ENCODE measurements at places on chromosomes 1 and 21.

DNA sequence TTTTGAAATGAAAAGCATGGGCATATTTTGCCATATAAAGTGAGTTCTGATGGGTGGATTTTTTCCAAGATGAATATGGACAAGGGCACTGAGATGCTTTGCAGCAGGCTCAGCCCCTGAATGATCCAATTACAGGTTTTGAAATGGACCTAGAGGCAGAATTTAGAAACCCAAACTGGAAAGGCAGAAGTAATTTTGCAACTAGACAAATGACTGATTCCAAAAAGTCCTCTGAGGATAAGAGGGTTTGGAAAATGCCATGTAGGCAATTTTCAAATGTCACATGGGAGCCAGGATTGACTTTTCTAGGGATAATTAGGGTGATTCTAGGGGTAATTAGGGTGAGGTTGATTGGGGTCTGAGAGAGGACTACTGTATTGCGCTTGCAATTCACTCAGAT, 148.9 kb upstream of the ZNF648 start:
- DNase-seq: no peak

- no peak for DNase-seq
Observed at GRCh38 chr1:36938819-36939218, 95.5 kb downstream of the GRIK3 start.

- no peak for DNase-seq
Observed at GRCh38 chr1:48222501-48223242, at the start of gene SLC5A9. TSS of gene SLC5A9 (plus strand) at chr1:48222716. CDS start at chr1:48222737, 21 bp downstream.

GRCh38 chr1:162315673-162316072, 61.0 kb downstream of the SPATA46 start:
- DNase-seq: no peak

DNA sequence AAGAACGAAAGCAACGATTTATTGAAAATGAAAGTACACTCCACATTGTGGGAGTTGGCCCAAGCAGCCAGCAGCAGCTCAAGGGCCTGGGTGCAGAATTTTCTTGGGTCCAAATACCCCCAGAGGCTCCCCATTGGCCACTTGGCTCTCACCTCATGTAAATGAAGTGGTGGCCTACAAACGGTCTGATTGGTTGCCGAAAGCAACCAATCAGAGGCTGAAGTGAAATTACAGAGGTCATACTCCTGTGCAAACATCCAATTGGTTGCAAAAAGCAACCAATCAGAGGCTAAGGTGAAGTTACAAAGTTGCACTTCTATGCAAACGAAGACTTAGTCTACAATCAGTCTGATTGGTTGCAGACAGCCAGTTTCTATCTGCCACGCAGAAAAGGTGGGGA, 31.9 kb downstream of the FAM163A start:
- DNase-seq: no peak

DNA sequence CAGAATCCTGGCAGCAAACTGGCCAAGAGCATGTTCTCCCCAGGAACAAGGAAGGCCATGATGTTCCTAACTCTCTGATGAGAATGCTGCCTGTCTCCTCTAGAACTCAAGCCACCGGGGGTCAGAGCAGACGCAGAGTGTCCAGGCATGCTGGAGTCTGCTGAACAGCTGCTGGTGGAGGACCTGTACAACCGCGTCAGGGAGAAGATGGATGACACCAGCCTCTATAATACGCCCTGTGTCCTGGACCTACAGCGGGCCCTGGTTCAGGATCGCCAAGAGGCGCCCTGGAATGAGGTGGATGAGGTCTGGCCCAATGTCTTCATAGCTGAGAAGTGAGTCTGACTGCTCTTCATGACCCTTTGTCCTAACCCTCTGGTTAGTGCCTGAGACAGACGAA, 23.4 kb downstream of the STYXL2 start:
- no peak for DNase-seq

- no peak for DNase-seq
Observed at GRCh38 chr1:55951291-55951690, 628.1 kb downstream of the PLPP3 start.

DNA sequence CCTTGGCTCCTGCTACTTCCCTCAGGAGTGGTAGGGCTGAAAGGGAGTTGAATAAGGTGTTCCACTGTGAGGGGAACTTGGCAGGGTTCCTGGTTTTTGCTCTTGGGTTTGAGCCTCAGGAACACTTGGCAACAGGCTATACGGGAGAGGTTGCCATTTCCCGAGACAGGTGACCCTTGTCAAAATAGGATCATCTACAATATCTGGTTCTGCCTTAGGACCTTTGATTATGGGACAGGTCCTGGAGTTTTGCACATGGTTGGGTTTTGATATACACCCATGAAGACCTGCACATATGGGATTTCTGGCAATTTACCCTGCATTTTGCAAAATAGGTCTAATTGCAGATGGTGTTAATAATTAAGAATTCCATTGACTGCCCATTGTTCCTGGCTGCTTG, 31.1 kb downstream of the YY1AP1 start:
- no peak for DNase-seq

- DNase-seq: no peak
Observed at GRCh38 chr1:30446095-30446494, 277.3 kb downstream of the MATN1 start.

DNA sequence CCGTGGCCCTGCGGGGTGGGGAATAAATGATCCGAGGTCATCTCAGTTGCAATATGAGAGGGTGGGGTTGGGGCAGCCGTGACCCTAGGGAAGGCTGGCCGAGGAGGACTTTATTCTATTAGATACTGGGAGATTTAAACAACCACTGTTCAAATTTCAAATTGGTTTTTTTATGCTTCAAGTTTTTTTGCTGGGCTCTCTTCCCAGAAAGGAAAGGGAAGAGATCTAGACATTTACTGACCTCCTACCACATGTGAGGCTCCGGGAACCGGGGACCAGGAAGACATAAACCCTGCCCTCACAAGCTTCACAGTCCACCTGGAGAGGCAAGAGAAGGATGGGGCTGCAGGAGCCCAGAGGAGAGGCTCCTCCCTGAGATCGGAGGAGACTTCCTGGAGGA, 207.3 kb downstream of the FOXD2 start:
- no peak for DNase-seq

GRCh38 chr1:230359992-230360668, 66.0 kb downstream of the PGBD5 start:
- DNase-seq: no peak

DNA sequence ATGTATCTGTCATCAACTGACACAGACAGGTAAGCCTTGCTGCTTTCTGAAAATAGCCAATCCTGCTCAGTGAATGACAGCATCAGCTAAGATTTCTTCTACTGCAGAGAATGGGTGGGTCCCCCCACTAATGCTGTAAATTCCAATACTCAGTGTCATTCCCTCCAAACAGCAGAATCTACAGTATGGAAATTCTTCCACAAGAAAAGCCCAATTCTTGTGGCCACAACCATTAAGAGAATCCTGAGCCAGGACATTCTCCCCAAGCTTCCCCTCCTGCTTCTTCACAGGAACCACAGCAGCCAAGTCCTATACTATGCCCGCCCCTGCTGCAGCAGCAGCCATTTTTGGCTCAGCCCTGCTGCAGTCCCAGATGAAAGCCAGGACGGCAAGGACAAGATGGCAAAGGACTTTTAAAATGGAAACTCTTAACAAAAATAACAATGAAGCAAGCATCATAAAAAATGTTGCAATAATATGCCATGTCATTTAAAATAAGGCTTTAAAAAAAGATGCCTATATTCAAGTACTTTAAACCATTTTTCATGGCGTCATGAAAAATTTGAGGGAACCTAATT, 26.8 kb downstream of the EIF4G3 start:
- DNase-seq: no peak

- no peak for DNase-seq
Observed at GRCh38 chr1:150720703-150721102, at the start of gene HORMAD1. TSS of gene HORMAD1 (minus strand) at chr1:150720895. CDS start at chr1:150719505, 1,390 bp downstream.

- peak; percentile 23 for DNase-seq
Observed at GRCh38 chr21:14862794-14863720, 201.7 kb downstream of the NRIP1 start.

GRCh38 chr1:230778916-230779590, 31.9 kb downstream of the CAPN9 start:
- DNase-seq: no peak

DNA sequence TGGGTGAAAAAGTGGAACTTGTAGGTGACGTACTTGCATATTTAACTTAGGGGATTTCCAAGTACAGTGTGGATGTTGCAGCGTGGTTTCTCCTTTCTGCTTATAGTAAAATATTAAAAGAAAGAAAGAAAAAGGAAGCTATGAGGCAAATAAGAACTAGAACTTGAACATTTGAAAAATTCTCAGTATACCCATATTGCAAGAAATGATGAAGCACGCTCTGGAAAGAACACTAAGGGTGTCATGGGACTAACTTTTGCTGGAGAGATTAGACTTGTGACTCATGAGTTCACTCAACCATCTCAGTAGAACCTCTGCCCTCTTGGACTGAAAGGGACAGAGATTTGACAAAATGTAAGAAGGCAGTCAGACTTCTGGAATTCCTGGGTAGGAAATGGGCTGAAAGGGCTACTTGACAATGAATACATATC, 704.5 kb upstream of the ADGRL4 start:
- DNase-seq: no peak

GRCh38 chr1:201686714-201687455, 142.1 kb upstream of the IPO9 start:
- no peak for DNase-seq

DNA sequence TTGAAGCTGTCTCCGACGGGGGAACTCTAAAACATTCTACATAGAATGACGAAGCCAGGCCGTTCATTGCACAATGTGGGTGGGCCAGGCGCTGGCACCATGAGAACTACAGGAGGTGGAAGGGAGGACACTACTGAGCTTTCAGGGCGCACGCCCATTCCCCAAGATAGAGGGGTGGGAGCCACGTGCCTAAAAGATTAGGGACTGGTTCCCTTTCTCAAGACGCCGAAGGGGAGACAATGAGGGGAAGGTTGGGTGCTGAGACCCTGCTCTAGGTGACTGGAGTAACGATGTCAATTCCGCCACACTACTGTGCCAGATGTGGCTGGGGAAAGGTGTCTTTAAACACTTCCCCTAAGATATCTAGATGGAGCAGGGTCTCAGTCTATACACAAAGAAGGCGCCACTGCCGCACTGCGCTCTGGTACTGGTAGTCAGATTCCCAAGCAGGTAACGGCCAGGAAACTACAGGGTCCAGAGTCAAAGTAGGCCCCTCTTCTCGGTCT, 782 bp downstream of the CSDE1 start:
- no peak for DNase-seq

GRCh38 chr1:33723251-33723650, 140.6 kb upstream of the HMGB4 start:
- no peak for DNase-seq

DNA sequence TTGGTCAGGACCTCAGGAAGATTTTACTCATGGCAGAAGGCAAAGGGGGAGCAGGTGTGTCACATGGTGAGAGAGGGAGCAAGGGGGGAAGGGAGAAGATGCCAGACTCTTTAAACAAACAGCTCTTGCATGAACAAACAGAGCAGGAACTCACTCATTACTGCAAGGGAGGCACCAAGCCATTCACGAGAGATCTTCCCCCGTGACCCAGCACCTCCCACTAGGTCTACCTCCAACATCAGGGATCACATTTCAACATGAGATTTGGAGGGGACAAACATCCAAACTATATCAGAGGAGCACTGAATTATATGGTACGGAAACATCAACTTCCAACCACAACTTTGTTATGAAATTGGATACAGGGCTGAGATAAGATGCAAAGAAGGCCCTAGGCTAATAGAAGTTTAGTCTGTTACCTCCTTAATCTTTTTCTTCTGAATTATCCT, 164.9 kb downstream of the ST6GALNAC3 start:
- no peak for DNase-seq

DNA sequence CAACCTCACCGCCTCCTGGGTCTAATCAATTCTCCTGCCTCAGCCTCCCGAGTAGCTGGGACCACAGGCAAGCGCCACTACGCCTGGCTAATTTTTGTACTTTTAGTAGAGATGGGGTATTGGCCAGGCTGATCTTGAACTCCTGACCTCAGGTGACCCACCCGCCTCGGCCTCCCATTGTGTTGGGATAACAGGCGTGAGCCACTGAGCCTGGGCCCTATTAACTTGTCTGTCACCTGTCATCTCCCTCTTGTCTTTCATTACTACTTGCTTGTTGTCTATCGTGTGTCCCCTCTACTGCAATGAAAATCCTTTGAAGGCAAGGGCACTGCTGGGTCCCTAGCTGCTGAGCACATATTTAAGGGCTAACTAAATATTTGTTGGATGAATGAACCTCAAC, 3.4 kb downstream of the UQCRHL start:
- DNase-seq: no peak

DNA sequence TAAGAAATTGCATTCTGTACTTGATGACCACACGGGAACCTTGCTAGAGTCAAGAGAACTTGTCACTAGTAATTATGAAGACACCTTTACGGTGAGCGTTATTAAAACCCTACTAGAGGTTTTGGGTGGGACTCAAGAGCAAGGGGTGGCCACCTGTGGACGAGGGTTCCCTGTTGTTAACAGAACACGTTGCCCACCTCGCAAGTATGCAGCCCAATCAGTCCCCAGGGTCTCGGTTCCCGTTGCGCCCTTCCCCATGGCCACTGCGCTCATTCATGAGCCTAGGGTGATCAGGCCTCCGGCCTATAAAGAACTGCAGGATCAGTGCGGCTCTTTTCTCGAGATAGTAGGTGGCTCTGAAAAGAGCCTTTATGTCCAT, 30.2 kb upstream of the RNF187 start:
- DNase-seq: no peak

GRCh38 chr1:174408146-174408545, 39.6 kb upstream of the GPR52 start:
- DNase-seq: no peak

GRCh38 chr21:36980280-36981048, 14.0 kb upstream of the HLCS start:
- peak; percentile 20 for DNase-seq

DNA sequence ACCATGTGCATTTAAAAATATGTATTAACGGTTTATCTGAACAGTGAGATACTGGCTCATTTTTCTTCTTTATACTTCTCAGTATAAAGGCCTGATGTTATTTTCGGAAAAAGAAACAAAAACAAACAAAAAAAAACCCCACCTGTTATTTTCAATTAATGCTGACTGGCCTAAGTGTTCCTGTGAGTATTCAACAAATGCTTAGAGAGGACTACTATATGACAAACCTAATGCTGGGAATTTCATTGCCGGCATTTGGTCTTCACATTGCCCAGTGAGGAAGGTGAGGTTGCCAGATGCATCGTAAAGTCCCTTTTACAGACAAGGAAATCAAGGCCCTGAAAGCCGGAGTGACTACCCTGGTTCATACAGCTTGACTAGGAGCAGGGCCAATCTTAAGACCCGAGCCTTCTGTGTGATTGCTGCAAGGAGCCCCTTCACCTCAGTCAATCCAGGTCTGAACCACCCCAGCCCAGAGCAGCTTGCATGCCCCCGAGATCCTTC, 599 bp downstream of the MRPL24 start:
- no peak for DNase-seq

GRCh38 chr1:101567582-101568189, 330.9 kb downstream of the S1PR1 start:
- DNase-seq: peak; percentile 54

- DNase-seq: no peak
Observed at GRCh38 chr1:7077136-7077535, 291.9 kb downstream of the CAMTA1 start.
